HCT116 (cell line): ENCODE measurements at places on chromosomes 6 and 20.

DNA sequence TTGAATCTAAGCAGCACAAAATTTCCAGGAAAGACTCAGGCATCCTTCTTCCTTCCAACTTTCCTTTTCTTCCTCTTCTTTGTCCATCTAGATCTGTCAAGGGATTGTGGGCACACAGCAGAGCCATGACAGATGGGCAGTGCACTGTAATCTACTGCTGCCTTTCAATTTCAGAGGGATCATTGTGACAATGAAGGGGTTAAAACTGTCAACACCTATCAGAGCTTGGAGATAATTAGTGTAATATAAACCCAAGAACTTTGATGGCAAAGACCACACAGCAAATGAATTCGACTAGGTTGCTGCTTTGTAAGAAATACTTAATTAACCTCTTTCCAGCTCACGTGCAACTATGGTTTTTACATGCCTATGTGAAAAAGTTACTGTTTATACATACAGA lies 55.0 kb downstream of the SAMD5 start:
- no peak for DNase-seq

DNA sequence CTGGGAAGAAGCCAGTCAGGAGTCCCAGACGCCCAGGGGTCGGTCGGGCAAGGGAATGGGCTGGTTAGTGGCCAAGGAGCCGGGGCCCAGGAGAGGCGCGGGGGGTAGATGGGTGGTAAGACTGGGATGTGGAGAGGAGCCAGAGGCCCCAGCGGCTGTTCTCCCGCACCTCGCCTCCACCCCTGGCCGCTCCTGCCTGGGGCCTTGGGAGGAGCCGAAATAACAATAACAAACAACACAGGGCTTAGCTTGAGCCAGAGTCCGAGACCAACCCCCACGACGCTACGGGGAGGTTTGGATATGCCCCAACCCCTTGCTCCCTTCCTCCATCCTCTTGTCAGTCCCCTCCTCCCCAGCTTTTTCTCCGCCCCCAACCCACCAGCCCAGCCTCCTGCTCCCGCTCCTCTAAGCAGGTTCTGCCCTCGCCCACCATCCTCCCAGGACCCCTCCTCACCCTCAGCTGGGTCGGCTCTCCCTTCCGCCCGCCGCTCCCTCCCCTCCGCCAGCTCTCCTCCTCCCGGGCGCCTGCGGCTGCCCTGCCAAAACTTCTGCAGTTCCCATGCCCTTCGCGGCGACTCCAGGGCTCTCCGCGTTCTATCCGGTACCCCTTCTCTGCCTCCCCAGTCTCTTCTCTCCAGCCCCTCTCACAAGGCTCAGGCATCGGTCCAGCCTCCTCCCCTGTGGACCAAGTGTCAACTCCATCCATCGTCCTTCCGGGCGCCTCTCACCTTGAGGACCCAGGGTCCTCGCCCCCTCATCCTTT lies 1.1 kb downstream of the RNF39 start:
- no peak for DNase-seq

DNA sequence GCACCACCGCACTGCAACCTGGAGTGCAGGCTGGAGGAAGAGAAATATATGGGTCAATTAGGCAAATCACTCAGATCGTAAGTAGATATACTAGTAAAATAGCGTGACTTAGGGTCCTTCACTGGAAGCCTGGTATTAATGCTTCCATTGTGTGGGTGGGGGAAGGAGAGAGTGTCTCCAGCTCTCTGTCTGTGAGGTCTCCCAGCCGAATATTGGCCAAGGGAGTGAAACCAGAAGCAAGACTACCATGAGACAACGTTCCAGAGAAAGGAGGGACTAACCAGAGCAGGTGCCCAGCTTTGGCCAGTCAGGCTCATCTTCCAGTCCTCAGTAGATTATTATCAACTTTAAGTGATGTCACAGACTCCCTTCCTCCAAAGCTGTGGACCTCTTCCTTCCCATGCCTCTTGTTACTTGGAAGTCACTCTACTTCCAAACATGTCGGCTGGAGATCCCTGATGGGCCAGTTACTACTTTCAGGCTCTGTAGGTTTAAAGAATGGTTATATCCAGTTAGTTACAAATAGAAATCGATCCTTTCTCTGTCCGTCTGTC lies 28.8 kb downstream of the MTHFD1L start:
- DNase-seq, result no peak

DNA sequence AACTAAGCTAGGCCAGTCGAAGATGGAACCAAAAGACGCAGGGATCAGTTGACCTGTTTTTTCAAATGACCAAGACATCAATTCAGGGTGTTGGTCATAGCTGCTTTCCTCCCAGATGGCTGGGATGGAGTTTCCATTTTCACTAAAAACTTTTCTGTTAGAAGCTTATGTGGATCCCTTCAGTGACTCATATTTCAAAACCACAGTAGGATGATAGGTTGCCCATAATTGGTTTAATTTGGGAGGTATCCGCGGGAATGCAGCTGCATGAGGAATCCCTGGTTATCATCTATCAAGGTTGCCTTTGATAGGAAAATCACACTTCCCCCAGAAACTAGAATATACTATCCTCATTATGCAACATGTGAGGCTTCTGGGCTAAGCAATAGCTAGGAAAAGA lies 150.9 kb upstream of the MLIP start:
- DNase-seq, result no peak

DNA sequence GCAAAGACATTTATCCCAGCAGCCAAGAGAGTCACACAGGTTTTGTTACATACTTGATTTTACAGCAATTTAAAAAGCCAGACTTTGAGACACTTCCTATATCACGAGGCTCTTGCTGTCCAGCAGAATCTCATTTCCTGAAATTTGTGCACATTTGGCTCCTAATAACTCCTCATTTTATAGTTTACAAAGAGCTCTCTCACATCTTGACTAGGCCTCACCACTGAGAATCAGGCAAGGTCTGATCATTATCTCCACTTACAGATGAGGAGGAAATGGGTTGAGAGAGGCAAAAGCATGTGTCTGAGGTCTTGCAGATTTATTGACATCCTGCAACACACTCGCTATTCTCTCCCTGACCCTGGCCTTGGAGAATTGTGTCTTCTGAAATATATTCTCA lies 426.8 kb downstream of the MAFB start:
- no peak for DNase-seq
